Stimulated activated CD4-positive, alpha-beta T cell treated with anti-CD3 and anti-CD28 coated beads, Interleukin-1b, Interleukin-23, amount 100 ng/mL, for 4 hours (primary cell): ENCODE measurements at places on chromosomes 5 and 9.

DNA sequence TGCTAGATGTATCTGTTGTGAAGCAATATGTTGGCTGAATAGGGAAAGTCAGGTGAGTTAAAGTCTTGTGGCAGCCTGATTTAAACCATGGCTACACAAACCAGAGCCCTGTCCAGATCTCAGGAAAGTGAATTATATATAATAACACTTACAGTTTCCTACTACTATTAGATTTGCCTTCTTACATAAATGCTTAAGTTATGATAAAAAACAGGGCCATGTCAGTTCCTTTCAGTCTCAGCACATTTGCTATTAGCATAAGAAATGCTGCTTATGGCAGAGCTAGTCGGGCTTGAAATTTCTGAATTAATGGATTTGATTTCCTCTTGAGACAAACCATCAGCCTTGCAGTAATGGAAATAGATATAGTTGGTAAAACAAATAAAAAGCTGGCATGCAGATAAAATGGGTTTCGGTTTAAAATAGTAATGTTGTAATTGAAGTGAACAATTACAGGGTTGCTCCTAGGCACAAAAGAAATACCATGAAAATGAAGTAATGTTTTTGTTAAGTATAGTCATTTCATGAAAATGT, 664.2 kb upstream of the ZNF608 start:
- no peak for DNase-seq

DNA sequence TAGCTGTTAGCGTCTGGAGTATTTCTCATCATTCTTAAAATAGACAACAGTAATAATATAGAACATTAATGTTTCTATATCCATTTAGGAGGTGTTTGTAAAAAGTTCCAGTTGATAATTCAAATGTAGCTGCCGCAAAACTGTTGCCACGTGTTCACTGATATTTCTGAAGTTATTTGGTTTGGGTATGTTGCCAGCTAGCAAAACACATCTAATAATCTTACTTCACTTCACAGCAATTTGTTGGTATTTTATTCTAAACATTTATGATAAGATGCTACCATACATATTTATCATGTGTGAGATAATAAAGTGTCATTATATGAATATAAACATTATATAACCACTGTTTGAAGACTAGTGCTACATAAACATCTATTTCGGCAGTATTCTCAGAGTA, 101.6 kb downstream of the CDH12 start:
- DNase-seq, result no peak

- no peak for DNase-seq
Measured at GRCh38 chr5:107812570-107813141, 141.9 kb upstream of the EFNA5 start.

DNA sequence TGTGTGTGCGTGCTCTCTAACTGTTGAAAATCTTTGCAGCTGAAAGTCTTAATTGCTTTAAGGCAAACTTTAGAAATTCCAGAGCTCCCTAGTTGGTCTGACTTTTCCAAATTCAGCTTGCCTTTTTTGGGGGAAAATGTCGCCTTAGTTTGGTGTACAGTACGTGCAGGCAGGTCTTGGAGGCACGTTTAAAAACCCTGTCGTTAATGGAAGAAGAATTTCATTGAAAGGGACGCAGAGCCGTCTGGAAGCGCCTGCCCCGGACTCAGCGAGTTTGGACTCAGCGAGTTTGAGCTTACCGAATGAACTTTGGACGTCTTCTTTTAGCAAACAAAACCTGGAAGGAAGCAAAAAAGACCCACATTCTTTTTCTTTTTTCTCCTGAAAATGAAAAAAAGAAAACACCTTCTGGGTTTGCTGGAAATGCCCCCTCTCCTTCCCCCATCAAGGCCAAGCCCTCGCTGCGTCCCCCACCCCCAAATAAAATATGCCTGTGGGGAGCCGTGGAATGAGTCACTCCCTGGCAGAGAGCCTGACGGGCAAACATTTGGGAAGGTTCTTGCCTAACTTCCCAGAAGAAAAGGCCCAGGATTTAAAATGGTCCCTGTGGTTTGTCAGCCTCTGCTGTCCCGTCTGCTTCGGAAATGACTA, 1.5 kb downstream of the NEK6 start:
- DNase-seq, result no peak

DNA sequence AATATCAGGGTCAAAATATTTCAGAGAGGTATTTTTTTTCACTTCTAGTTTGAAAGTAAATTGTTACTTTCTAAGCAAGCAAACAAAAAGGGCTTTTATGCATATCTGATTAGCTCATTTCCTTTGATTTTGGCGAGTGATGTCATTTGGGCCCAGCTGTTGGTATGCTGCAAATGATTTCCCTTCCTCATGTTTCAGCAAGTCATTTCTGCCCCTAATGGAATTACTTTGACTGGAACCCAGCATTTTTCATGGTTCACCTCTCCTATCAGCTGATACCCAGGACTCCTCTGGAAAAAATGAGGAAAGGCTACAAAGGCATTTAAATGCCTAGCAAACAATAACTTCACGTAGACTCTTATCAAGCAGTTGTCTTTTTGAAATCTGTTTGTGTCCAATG, 500.6 kb downstream of the EBF1 start:
- no peak for DNase-seq

DNA sequence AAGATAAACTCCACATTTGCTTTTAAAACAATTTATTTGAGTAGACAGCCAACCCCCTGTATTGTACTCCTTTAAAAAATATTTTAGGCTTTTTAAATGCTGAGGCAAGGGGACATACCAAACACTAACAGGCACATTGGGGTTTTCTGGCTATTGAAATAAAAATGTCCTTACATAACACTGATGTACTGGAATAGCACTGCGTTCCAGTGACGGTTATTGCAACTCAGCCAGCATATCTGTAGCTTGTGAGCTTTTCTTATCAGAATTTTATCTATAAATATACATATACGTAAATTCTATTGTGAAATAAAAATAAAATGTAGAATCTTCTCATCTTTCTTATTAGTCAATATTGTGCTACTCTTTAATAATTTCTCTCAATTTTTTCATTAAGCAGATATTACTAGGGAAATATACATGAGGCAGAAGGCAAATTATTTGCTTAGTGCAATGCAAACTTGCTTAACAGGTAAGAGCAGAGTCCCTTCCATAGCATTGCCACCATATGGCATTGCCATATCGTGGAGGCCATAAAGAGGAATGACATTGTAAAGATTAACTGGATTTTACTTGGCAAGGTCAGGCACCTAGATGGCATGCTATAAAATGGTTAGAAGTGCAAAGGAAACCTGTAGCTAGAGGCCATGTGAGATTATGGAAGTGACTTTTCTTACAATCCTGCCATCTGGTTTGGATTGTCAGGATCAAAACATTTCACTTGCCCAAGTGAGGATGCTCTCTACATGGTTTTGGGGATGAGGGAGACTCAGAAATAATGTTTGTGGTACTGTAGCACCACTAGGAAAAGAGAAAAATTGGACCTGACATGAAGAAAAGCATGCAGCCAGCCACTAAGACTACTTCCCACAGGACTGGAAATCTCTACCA, 94.8 kb upstream of the CDKN2B start:
- DNase-seq, result no peak

DNA sequence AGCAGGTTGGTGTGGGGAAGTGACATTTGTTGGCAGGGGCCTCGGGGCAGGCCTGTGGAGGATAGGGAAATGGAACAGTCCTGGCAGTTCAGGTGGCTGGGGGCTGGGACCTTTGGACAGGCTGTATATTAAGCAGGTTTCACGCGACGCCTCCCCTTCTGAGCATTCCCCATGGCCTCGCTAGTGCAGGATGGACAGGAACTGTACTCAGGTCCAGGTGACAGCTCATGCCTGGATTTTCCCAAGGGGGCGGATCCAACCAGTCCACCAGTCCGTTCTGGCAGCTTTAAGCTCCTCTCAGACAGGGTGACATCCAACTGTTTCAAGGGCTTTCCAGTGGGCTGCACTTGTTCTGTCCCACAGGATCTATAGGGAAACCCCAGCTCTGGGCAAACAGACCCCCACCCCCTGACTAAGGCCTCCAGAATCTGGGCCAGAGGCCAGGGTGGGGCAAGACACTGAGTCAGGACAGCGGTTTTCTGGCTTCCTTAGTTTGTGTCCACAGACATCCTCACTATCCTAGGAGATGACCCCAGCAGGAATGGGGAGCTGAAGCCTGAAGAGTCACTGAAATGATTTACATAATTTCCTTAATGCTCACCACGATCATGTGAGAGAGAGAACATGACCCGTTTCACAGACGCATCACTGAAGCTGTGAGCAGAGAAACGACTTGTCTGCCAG, 20.9 kb downstream of the CSF2 start:
- no peak for DNase-seq

DNA sequence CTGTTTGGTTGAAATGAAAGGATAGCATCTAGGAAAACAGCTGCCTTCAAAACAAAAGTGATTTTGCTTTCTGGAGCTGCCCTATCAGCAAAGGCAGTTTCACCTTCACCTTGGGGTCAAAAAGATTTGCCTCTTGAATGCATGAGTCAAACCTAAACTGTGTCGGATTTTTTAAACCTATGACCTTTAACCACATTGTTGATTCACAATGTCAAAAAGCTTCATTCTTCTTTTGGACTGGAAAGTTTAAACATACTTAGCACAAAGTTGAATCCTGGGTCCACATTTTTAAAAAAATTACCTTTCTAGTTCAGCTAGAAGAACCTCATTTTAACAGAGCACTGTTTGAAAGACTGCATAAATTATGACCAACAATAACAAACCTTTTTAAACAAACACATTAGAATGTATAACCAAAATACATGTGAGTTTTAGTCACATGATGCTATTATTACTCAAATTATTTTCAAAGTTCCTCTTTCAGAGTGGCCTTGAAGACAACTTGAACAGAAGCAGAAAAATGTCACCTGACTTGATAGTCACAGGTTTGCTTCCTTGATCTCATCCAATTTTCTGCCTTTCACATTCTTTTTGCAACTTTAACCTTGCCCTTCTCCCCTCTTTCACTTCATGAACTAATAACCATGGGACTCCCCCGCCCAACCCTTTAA, 109.7 kb upstream of the LHFPL2 start:
- DNase-seq, result no peak
